Astrocyte (in vitro differentiated cells and primary cell): ENCODE measurements at places on chromosomes 4 and X.

GRCh38 chr4:26931451-26931850, 70.8 kb downstream of the STIM2 start:
- DNase-seq, result no peak

DNA sequence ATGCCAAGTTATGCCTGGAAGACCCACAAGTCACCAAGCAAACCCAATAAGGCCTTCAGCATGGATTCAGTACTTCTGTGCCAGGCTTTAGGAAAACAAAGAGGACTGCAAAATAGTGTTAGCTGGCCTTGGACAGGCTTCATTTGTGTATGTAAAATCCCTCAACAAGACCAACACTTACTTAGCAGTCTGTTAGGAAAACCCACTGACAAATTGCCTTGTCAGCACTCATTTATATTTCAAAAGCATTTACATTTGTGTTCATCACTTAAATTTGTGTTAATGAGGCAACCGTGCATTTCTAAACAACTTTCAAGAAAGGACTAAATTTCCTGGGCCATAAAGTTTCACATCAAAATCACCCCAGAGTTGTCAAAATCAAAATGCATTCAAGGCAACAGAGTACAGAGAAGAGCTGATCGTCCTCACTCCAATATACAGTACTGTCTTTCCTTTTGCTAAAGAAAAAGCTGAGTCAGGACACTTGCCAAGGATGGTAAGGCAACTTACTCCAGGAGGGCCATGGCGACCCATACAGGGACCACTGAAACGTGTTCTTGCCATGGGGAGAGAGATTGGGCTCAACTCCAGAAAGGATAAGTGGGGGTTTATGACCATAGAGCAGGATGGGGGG, 1.6 kb downstream of the S100G start:
- no peak for DNase-seq

DNA sequence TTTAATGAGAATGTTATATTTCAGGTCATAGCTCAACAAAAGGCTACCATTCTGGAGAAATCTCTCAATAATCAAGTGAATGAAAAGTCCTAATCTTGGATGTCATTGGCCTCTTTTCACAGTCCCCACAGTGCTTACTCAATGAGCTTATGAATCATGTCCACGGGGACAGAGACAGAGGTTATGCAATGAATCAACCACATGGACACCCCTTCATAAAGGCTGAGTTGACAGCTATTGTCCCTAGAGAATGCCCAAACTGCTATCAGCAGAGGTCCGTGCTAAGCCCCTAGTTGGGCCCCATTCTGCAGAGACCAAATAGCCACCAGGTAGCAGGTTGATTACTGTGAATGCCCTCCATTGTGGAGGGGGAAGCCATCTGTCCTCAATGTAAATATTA, 158.1 kb downstream of the LHFPL1 start:
- no peak for DNase-seq

DNA sequence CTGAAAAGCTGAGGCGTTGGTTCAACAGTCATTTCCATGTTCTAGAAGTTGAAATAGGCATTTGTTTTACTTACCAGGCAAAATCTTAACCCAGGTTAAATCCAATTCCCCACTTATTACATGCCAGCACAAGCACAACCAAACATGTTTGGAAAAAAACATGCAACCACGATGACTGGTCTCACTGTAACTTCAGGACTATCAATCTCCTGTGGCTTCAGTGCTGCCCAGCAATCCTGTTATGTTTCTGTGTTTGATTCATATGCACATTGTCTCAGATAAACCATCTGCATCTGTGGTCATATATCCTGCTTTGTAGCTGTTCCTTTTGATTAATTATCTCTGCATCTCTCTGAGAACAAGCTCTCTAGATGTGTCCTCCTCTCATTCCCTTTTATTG, 28.3 kb downstream of the PRDM8 start:
- peak; percentile 78 for DNase-seq

DNA sequence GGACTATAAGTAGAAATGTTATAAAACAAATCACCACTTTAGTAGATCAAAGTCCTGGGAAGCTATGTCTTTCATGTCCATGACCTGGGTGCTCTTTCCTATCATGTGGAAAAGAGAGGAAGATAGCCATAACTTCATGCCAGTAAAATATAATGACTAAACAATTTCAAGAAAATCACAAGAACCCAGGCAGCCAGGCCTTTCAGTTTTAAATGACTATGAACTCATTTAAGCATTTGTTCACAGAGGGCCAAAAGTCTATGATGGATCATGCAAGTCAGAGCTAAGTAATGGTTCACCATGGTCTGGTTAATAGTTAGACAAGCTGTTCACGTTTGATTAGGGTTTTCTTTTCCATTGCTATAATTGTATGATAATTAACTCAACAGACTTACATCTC, 155.8 kb downstream of the PPARGC1A start:
- DNase-seq, result no peak

DNA sequence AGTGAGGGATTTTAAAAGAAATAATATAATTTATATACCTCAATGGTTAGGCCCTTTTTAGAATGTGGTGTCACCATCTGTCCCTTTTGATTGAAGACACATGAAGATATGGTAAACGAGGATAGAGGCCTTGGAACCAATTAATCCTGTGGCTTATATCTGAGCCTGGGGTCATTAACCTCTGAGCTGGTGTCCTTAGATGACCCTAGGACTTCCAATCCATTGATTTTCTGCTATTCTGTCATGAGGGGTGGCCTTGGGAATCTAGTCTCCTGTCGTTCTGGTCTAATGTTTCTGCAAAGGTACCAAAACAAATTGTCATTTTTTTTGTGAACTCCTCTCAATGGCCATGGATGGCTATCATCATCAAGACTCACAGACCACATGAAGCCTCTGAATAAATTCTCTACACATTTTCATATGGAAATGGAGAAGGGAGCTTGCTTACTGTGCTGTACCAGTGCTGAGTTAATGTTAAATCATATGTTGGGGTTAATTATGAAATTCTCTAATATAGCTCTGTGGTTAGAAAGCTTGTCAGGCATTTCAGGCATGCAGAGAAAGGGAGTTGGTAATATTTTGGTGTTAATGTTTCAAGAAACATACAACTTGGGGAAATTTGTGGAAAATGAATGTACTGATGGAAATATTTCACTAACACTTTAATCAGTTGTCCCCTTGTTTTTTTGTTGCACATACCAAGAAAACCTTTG, 204.2 kb upstream of the IL15 start:
- peak; percentile 40 for DNase-seq

- DNase-seq, result no peak
Measured at GRCh38 chrX:1086444-1087409, 125.7 kb downstream of the CRLF2 start.

GRCh38 chr4:71189471-71189870, 149.3 kb upstream of the SLC4A4 start:
- peak; percentile 69 for DNase-seq

- DNase-seq, result peak; percentile 76
Measured at GRCh38 chr4:99300934-99301333, 10.1 kb upstream of the ADH1A start.

DNA sequence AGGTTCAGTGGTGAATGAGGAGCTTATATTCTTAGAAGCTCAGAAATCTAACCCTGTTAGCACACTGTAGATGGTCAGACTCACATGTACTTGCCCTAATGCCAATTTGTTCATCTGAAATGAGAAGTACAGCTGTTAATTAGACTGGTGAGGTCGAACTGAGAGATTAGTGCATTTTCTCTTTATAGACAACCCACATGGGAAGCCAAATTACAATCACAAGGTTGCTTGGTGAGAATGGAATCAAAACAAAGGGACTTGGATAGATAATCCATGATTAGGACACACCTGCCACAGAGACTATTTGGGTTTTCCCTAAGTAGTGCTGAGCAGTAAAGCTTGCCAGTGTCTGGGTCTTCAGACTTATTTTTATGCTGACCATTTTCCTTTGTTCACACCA, 88.3 kb downstream of the POLA1 start:
- no peak for DNase-seq

DNA sequence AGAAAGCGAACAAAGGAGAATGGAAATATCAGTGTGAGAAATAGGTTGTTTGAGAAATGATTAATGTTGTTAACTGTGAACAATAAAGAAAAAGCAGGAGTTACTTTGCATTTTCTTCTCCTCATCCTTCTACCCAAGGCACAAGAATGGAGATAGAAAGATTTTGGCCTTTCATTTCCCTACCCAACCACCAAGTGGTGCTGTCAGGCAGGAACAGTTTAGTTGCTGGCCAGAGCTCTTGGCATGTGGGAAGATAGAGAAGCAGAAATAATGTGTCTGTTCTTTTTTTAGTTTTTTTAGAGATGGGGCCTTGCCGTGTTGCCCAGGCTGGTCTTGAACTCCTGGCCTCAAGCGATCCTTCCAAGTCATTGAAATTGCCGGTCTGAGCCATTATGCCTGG, 12.8 kb downstream of the HOPX start:
- DNase-seq, result no peak

DNA sequence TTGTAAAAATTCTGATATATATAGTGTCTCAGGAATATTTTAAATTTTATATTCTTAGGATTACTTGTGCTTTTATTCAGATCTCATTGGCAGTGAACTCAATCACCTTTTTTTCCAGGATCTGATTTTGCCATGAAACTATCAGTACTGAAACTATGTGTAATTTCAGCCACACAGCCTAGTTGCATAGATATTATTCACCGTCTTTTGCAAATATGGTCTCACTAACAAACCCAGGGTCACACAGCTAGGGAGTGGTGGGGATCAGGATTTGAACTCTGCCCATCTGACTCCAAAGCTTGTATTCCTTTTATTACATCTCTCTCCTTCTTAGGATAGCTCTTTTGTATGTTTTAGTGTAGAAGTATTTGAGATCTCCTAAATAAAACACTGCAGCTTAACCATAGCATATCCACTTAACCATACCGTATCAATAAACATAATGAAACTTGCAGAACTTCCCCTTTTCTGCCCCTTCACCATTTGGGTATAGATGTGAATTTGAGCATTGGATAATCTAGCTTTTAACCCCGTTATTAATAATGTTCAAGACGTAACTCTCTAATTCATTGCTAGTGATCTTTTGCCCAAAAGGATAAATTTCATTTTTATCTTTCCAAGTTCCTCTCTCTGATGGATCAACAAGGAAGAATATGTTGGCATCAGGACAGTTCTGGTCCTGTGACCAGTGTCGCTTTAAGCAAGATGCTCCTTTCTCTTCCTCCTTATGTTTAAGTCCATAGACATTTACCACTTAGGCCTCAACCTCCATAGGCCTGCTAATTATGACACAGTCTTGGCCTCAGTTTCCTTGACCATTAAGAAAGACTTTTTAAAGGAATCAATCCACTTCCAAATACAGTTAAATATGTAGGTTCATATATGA, 74.6 kb downstream of the RAPGEF2 start:
- no peak for DNase-seq

GRCh38 chrX:36867143-36867542, 141.0 kb upstream of the FAM47C start:
- DNase-seq, result peak; percentile 1
